MV-4-11 (cell line): ENCODE measurements at places on chromosomes 16 and 17.
A peak's percentile ranks its signal among the peaks of the same experiment; 100 is the strongest.

DNA sequence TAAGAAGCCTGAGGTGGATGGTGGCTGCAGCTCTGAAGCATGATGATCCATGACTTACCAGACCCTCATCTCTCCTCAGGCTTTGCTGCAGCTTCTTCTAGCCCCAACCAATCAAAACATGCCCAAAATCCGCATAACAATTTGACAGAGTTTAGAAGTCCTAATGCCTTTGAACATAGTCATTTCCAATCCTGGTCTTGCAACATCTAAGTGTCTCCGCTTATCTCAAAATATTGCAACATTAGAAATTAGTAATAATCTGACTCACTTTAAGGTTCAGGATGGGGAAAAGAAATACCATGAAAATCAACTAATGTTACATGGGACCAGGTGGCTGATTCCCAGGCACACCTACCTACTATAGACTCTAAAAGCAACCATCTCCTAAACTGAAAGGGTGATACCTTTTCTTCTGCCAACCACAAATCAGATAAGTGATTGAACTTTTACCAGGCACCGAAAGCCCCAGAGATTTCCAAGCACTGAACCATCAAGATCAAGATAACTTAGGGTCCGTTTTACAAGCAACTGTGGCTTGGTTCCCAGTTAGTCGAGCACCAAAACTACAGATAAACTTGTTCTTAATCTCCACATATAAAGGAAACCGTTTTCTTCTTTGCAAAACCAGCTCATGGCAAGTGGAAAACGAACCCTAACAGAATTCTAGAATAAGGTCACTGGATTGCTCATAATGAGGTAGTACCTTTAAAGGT lies 14.0 kb downstream of the ERN1 start:
- peak; percentile 35 for DNase-seq

GRCh38 chr16:69871708-69872107 lies 79.4 kb upstream of the CLEC18A start:
- DNase-seq, result no peak

- no peak for DNase-seq
These were observed 8.7 kb downstream of the GSG1L2 start for GRCh38 chr17:9813166-9813565.

DNA sequence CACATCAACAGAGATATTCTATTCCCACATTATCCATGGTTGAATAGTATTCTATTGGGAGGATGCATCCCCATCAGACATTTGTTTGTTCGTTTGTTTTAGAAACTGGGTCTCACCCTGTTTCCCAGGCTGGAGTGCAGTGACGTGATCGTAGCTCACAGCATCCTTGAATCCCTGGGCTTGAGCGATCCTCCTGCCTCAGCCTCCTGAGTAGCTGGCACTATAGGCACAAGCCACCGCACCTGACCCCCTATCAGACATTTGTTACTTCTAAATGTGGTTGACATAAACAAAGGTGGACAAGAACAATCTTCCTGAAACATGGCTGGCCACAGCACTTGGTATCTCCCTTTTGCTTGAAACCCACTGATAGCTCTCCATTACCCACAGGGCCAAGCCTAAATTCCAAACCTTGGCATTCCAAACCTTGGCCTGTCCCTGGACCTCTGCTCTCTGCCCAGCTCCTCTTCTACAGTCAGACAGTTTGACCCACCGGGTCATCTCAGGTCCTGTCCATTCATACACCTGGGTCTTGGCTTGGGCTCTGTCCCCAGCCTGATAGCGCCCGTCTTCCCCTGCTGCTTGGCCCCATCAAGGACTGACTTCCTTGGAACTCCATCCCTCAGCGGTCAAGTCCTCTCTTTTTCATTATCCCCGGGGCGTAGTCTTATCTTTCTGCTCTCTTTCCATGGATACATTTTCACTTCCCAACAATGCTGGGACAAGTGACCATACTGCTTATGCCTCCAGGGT lies 1.5 kb upstream of the PRR29 start:
- no peak for DNase-seq

GRCh38 chr16:76970087-76970744 lies 220.8 kb upstream of the MON1B start:
- no peak for DNase-seq

GRCh38 chr17:37713624-37714023 lies 31.2 kb downstream of the HNF1B start:
- DNase-seq, result no peak

GRCh38 chr16:67736858-67737257 lies 17.7 kb upstream of the GFOD2 start:
- no peak for DNase-seq

GRCh38 chr17:67461228-67461780 lies 84.2 kb downstream of the PITPNC1 start:
- no peak for DNase-seq

DNA sequence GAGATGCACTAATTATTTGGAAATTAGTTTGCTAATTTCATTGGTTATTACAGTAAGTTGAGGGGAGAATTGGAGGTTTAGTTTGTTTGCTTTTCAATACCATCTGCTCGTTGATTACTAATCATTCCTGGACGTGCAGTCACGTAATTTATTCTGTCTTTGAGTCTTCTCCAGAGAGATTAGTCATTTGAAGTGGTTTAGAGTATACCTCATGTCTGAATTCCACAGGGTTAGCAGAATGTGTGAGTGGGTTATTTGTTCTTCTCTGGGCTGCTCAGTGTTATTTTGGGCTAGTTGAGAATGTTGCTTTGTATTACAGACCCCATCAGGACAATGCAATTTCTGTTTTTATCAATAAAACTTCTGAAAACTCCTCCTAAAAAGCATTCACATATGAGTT lies 265.0 kb downstream of the RBFOX1 start:
- no peak for DNase-seq

DNA sequence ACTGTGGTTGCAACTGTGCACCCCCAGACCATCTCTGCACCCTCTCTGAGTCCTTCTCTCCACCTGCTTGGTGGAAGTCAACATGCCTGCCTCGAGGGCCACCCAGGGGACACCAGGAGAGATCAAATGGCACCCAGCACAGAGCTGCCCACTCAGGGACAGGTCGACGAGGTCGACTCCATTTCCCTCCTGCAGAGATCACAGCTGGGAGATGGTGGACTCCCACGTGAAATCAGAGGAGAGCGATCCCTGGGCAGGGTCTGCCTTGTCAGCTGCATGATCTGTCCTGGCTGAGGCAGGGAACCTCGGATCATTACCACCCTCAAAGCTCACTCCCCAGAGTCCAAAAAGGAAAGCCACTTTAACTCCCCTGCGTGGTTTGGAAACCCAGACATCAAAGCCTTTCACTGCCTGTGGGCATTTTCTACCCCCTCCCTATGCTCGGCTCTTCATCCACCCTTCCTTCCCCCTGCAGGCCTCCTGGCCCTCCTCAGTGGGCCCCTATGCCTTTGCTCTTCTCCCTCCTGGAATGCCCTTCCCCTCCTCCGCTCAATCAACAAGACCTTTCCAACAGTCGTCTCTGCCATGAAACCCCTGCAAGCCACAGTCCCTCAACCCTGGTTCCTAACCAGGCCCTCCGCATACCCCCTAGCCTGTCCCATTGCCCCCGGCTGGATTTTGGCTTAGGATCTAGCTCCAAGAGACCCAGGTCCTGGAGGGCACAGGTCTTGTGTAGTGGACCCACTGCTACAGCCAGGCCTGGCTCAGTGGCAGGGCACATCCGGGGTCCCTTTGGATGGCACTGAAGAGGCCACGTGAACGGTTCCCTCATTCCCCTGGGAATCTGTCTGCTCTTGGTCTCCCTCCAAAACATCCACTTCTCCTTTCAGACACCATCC lies 103.8 kb upstream of the RPL38 start:
- no peak for DNase-seq

- no peak for DNase-seq
These were observed 27.8 kb downstream of the AXIN1 start for GRCh38 chr16:324451-325334.

DNA sequence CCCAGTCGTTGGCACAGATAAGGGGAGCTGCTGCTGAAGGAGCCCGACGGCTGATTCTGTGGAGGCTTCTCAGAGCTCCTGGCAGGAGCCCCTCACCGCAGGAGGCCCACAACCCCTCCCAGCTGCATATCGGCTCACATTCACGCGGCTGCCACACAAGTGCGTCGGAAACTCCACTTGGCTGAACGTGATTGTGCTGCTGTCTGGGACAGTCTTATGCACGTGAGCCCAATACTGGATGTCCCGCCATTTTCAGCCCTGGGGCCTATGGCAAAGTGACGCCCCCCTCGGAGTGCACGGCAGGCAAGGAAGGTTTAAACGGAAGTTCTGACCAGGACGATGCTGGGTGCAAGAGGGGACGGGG lies 8.7 kb upstream of the PITPNA start:
- DNase-seq, result no peak

GRCh38 chr17:18190628-18191235 lies 7.1 kb downstream of the ALKBH5 start:
- no peak for DNase-seq
